ENCODE measurements at places on chromosomes 2 and 18. TPM values are rescaled to one million over a fixed set of nuclear protein-coding genes. Genes with fewer than 3 reads are reported as not detected.

GRCh38 chr2:239109928-239110545 is 262.2 kb downstream of the TWIST2 start:
- H3K27ac ChIP-seq, result peak overlapping the region; percentile 55
- peaks cover 14% of the 10 kb centered on the region for H3K4me1 ChIP-seq
- H3K36me3 ChIP-seq, result no peaks in the 10 kb centered on the region
- no peak overlapping the region for H3K4me3 ChIP-seq
- H3K27me3 ChIP-seq, result no peaks in the 10 kb centered on the region
- no peak for DNase-seq

DNA sequence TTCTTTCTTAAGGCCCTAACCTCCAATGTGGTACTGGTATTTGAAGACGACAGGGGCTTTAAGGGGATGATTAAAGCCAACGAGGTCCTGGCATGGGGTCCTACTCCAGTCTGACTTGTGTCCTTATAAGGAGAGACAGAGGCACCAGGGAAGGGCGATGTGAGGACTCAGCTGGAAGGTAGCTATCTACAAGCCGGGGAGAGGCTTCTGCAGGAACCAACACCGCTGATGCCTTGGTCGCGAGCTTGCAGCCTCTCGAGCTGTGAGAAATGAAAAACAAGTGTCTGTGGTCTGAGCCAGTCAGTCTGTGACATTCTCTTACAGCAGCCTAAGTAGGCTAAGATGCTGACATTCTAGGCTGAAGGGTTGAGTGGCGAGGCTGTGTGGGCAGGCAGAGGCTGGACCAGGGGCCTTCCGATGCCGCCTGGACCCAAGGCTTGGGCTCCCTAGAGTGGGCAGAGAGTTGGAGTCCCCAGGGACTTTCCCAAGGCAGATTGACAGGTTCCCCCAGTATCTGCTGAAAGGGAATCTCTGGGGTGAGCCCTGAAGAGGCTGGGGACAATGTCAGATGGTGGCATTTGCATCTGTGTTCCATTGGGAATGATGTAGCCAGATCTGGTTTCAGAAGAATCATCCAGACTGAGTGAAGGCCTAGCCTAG is 322.9 kb upstream of the HS6ST1 start:
- H3K4me1 ChIP-seq, result no peaks in the 10 kb centered on the region
- no peak for DNase-seq
- no peaks in the 10 kb centered on the region for H3K36me3 ChIP-seq
- H3K4me3 ChIP-seq, result no peak overlapping the region
- H3K27me3 ChIP-seq, result no peaks in the 10 kb centered on the region

DNA sequence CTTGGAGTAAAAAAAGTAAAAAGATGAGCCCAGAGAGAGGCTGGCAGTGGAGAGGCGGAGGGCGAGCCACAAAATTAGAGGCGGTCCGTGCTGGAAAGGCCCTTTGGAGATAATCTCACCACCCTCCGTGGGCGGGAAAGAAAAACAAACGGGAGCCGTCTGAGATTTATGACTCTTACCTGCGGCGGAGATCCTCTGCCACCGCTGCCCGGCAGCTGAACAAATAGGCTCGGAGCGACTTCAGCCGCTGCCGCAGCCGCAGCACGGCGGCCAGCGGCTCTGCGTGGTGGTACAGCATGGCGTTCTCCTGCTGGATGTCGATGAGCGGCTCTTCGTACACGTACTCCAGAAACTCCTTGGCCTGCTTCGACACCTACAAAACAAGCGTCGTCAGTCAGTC is 94.6 kb downstream of the PLEKHM3 start:
- no peak overlapping the region for H3K4me3 ChIP-seq
- no peaks in the 10 kb centered on the region for H3K27me3 ChIP-seq
- H3K27ac ChIP-seq, result peak overlapping the region; percentile 67
- H3K36me3 ChIP-seq, result no peaks in the 10 kb centered on the region

DNA sequence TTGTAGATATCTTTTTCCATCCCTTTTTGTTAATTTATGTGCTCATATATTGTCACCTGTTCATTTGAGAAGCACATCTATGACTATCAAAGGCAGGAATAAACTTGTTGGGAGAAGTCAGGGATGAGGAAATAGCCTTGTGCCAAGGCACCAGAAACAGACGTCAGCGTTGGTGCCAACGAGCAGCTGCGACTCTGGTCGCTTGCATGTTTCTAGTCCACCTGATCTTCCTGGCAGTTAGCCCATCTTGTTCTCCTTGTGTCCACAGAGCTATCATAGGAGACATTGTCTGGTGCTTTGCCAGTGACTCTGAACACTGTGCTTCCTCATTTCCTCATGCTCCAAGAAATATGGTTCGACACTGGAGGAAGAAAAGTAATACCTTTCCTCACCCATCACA is 374.4 kb downstream of the PTPRM start:
- no peaks in the 10 kb centered on the region for H3K27me3 ChIP-seq
- H3K36me3 ChIP-seq, result no peaks in the 10 kb centered on the region
- peak; percentile 99 for DNase-seq
- no peak overlapping the region for H3K4me3 ChIP-seq

- no peaks in the 10 kb centered on the region for H3K27me3 ChIP-seq
- no peak for DNase-seq
- H3K27ac ChIP-seq, result no peak overlapping the region
- no peaks in the 10 kb centered on the region for H3K36me3 ChIP-seq
- no peak overlapping the region for H3K4me3 ChIP-seq
Observed at GRCh38 chr2:235526166-235526565, 32.3 kb downstream of the AGAP1 start.

DNA sequence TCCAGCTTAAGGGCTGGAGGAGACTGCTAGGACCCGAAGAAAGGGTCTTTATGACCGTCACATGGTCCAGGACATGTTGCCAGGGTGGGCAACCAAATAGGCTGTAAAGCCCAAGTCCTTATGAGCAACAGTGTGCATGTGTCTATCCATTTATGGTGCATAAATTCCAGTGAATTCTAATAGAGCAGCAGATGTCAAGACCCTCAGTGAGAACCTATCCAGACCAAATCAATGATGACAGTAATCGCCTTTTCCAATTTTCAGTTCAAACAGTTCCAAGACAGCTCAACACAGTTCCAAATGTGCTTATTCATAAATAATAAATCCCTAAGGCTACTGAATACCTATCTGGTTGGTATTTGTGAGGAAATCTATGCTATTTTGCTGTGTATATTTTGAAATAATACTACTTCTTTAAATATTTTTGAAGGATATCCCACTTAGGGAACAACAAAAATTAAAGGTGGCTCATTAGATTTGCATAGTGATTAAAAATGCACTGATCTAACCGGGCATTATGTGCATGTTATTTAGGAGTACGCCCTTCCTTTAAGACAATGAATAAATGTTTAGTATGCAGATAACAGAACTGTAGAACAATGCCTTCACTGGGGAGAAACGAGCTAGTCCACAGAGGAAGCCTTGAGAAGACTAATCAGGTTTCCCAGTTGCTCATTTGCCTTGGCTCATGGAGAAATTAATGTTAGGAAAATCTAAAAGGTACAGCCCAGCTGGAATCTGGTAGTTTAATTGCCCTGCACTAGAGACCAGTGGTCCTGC is 519.5 kb upstream of the CHAC2 start:
- no peaks in the 10 kb centered on the region for H3K4me1 ChIP-seq
- H3K4me3 ChIP-seq, result no peak overlapping the region
- no peaks in the 10 kb centered on the region for H3K27me3 ChIP-seq
- no peaks in the 10 kb centered on the region for H3K36me3 ChIP-seq

B4GALT6 gene
- total RNA-seq, result 9.0 TPM

Data from prostate gland (tissue), 2 donors.